Right hindlimb (tissue), 1 donor: ENCODE measurements at places on chromosomes 3 and 15.

- DNase-seq, result no peak
Measured at GRCh38 chr3:99023590-99024192, 122.2 kb upstream of the DCBLD2 start.

DNA sequence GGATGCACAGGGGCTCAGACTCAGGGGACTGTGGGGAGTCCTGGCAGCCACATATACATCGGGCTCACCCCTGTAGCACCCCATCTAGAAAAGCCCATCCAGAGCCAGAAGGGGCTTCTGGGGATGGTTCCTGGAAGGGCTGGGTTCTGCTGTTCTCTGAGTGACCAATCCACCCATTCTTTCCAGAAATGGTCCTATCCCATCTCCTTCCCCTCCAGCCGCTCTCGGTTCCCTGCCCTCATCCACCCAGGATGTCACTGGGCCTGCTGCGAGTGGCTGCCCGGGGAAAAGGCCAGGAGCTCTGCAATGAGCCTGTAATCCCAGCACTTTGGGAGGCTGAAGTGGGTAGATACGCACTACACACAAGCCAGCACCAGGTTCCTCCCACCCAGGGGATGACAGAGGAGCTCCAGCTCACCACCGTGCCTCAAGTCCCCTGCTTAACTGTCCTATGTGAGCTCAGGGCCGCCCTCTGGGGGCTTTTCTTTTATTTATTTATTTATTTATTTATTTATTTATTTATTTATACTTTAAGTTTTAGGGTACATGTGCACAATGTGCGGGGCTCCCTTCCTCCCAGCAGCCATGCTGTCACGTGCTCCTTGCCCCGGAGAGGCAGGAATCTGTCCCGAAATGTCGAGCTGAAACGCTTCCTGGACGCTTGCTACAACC lies 13.6 kb upstream of the CSK start:
- no peak for DNase-seq

- DNase-seq, result no peak
Measured at GRCh38 chr15:61076598-61077170, 152.4 kb downstream of the RORA start.

DNA sequence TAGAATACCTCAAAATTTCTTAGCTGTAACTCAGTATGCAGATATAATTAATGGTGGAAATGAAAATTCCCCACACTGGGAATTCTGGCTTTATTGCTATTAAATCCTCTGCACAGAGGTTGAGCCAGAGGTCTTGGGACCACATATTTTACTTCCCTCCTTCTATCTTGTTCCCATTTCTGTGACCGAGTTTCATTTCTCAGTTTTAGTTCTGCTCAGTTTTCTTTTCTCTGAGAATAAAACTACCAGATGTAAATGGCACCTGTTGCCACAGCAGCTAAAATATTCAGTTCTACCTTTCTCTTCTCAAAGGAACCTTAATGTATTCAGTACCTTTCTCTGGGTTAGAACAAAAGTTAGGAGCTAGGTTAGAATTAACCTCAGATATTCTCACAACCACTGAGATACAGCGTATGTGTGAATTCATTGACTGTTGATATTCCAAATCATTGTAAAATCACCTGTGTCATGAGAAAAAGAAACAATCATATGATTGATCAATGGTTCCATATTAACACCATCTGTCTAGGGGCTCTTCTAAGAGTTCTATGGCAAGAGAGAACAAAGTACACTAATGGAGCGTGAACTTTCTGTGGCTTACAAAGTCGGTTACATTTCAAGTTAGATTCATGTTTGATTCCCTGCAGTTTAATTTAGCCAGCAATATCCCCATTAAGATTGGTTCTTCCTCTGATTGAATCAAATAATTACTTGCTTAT lies 374.1 kb downstream of the EFHB start:
- DNase-seq, result no peak

DNA sequence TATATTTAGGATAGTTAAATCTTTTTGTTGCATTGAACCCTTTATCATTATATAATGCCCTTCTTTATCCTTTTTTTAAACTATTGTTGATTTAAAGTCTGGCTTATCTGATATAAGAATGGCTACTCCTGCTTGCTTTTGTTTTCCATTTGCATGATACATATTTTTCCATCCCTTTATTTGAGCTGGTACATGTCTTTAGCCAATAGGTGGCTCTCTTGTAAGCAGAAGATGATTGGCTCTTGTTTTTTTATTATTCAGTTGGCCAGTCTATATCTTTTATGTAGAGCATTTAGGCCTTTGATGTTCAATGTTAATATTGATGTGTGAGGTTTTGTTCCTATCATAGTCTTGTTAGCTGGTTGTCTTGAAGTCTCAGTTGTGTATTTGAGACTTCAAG lies 99.5 kb upstream of the MCTP2 start:
- no peak for DNase-seq

DNA sequence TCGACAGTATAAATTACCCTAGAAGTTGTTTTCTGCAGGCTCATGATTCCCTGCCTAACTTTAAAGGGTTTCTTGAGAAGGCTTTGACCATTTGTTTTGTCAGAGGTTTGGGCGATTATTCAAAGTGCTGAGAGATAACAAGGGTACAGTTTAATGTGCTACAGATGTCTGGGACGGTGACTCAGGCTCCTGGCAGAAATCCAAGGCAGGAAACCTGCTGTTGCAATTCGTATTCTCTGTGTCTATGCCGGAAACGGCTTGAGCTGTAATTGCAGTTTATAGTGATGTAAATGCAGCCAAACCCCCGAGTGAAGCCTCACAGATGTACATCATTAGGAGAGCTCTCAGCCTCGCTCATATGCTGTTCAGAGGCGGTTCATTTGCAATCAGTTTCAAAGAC lies 65.6 kb downstream of the SYNPR start:
- DNase-seq, result peak; percentile 88

DNA sequence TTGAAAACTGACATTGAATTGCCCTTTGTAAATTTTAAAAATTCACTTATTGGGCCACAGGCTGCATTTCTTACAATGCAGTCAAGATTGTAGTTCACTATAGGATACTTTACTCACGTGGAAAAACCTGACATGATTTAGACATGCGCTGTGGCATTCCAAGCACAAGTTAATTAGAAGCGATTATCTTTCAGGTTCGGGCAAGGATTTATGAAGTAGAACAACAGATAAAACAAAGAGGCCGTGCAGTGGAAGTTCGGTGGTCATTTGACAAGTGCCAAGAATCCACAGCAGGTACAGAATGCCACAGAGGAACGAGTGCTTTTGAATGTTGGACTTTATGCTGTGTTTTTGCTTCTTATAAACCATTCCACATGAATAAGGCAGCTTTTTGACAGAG lies 37.8 kb downstream of the GPR171 start:
- DNase-seq, result no peak

GRCh38 chr3:177193688-177194268 lies 3.5 kb downstream of the TBL1XR1 start:
- DNase-seq, result no peak

- DNase-seq, result no peak
Measured at GRCh38 chr3:23461069-23461468, 257.9 kb downstream of the UBE2E2 start.

- DNase-seq, result peak; percentile 69
Measured at GRCh38 chr15:68550498-68551295, 28.1 kb upstream of the CORO2B start.

GRCh38 chr3:14680716-14681115 lies 5.8 kb downstream of the C3orf20 start:
- DNase-seq, result no peak

GRCh38 chr3:57983734-57984518 lies 24.3 kb upstream of the FLNB start:
- DNase-seq, result peak; percentile 41

GRCh38 chr3:32632533-32633265 lies 52.3 kb upstream of the CNOT10 start:
- DNase-seq, result no peak

DNA sequence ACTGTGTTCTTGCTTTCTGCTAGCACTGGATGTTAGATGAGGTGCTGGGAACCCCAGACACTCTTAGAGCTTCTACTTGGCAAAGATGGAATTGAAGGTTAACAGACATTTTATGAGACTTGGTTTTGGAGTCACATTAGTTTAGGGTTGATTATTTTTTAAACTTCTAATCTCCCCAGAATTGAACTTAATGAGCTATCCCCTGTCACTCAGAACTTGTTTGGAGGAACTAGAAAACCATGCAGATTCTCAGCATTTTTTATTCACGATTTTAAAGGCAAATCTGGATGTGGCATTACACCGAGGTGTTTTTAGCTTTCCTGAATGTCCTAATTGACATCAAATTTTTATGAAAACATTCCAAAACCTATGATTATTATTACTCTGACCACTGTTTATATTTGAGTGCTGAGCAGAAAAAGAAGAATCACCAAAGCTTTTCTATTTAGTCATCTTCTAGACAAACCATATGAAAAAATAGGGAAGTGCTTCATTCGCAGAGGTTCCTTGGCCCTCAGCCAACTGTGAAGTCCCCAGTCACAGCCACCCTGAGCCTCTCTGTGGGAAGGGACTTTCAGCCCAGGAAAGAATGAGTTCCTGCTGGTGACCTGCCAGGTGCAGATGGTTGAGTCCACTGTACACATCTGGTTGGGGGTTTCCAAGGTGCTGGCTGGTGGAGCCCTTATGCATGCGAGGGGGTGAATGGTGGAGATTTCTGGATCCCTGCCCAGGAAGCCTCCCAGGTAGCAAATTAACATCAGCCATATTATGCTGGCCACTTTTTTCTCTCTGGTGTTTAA lies 196.0 kb upstream of the TOPAZ1 start:
- DNase-seq, result peak; percentile 23

GRCh38 chr15:99989095-99989494 lies 255.9 kb upstream of the LYSMD4 start:
- DNase-seq, result no peak

DNA sequence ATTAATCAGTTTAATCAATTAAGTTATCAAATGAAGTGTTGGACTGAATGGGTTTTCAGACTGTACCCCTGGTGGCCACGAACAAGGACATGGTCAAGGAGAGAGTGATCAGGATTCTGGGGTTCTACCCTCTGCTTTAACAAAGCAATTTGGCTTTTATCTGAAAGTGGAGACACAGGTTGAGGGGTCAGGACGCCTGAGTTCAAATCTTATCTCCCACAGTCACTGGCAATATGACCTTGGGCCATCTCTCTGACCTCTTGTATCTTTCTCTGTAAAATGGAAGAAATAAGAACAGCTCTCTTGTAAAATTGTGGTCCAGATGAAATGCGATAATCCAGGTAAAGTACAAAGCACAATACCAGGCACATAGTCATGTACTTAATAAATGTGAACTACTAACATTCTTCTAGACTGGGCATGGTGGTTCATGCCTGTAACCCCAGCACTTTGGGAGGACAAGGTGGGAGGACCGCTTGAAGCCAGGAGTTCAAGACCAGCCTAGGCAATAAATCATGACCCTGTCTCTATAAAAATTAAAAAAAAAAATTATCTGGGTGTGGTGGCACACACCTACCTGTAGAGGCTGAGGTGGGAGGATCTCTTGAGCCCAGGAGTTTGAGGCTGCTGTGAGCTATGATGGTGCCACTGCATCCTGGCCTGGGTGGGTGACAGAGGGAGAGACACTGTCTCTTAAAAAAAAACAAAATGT lies 48.6 kb upstream of the ARL8B start:
- no peak for DNase-seq

GRCh38 chr15:66907826-66908743 lies 157.3 kb upstream of the SMAD3 start:
- DNase-seq, result peak; percentile 79

DNA sequence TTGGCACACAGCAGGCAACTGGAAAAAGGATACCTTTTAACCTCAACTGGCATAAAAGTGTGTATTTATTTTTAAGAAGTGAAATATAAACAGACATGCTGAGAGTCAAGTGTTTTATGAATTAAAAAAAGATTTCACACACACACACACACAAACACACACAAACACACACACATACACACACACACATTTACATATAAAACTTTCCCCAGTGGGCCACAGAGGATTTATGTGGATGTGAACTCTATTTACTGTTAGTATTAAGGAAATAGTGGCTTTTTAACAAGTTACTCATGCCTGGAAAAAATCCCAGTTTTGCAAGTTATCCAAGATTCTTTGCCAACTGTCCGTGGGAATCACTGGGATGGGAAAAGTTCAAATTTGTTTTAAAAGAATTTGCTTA lies 725.9 kb upstream of the NR2F2 start:
- DNase-seq, result peak; percentile 54

- DNase-seq, result no peak
Measured at GRCh38 chr3:112078125-112079083, 7.8 kb upstream of the C3orf52 start.

DNA sequence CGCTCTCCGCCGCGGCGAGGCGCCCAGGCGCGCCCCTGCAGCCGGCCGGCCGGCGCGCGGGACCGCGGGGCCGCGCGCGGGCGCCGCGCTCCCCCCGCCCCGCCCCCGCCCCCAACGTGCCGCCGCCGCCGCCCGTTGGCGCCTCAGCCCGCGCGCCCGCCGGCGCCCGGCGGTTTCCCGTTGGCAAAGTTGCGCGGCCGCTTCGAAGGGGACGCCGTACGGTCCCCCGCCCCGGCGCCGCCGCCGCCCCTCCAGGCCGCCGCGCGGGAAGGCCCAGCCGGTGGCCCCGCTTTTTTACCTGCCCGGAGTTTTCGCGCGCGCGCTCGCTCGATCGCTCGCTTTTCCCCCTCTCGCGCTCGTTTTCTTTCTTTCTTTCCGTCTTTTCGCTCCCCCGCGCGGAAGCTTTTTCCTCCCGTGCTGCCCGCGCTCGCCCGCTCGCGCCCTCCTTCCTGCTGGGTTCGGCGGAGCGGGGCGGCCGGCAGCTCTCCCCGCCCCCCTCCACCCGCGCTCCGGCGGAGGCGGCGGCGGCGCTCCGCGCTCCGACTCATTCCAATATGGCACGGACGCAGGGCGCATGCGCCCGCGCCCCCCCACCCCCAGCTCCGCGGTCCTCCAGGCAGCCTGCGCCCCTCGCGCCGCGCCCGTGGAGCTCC lies at the start of gene SFMBT1:
Gene SFMBT1, minus strand, starts transcription at position 556 of the 653 bp plus-strand sequence. CDS start 76,945 bp downstream, outside the sequence.
- peak; percentile 83 for DNase-seq

DNA sequence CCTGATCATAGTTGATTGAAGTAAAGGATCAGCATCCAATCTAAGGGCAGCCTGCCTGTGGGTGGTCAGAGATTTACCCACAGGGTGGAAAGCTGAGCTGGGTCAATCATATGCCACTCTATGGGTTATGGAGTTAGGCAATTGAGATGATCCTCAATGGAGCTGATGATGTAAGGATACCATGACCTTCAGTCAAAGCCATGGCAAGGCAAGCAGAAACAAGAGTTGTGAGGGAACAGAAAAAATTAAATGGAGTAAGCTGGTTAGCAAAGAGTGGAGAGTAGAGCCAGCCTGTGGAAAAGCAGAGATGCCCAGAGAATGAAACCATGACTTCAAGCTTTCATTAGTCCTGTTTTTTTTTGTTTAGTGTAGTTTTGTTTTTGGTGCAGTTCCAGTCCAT lies 5.7 kb upstream of the IQGAP1 start:
- no peak for DNase-seq
